ENCODE measurements at places on chromosomes 13 and 19.

DNA sequence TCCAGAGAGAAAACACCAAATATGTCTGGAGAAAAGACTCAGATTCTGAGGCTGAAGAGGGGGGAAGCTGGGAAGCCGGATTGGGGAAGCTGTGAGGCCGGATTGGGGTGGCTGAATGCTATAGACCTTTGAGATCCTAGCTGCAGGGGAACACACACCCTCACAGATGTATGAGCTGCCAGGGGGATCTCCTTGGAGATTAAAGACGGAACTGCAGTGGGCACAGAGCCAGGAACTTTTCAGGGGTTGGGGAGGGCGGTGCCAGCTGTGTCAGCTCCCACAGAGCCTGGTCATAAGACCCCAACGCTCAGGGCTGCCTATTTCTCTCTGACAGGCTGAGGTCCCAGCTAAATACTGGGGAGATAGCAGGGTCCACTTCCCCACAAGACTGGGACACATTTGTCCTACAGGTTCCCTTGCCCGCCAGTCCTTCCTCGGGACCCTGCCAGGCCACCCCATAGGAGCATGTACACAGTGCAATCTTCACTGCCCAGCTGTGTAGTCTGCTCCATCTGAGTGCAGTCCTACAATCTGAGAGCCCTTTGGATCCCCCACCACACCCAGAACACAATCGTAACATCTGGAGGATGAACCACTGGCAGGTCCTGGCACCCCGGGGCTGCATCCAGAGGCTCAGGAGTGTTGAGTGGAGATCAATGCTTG lies 1893.9 kb downstream of the PCDH9 start:
- DNase-seq, result no peak

GRCh38 chr19:13150931-13151604 lies 857 bp downstream of the IER2 start:
- DNase-seq, result no peak

DNA sequence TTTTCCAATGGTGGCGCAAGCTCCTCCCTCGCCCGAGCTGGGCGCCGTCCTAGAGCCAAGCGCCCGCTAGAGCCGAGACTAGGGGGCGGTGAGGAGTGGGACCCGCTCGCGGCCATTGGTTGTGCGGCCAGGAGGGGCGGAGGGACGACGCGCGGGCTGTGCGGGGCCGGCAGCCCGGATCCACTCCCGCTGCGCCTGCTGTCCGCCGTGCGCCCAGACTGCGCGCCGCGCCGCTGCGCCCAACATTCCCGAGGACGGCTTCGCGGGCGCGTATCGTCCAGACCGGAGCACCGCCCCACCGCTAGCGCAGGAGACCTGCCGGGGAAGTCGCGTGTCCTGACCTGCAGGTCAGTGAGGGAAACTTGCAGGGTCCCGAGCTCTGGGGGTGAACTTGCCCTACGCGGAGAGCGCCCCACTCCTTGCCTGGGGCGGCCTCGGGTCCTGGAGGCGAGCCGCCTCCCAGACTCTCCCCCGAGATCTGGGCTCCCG lies at the start of gene SERTM1:
Gene SERTM1 (plus strand): TSS at position 183 of the 489 bp plus-strand sequence. CDS start 21,059 bp downstream, outside the sequence.
- DNase-seq, result no peak

DNA sequence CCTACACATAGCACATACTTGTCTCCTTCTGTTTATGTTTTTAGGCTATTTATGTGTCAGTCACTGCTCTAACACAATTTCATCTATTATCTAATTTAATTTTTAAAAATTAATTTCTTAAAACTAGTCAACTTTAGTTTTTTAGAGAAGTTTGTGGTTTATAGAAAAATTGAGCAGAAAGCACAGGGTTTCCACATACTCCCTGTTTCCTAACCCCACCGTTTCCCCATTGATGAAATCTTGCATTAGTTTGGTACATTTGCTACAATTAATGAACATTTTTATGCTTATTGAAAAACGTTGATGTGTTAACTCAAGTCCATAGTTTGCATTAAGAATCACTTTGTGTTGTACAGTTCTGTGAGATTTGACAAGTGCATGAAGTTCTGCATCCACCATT lies 53.5 kb downstream of the TNFSF13B start:
- DNase-seq, result no peak

DNA sequence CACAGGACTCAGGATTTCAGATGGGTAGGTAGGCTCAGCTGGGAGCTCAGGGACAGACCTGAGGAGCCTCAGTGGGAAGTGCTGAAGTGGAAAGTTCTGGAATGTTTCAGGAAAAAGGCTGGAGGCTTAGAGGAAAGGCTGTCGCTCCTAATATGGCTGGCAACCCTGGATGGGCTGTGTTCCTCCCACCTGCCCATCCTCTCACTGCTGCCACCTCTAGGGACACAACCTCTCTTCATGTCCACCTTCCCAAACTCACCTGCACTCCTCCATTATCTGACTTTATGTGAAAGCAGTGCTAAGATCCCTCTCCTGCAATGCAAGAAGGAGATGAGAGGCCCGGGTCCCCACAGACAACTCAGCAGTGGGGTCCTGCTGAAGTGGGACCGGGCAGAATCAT lies 5.8 kb upstream of the CEACAM21 start:
- no peak for DNase-seq

DNA sequence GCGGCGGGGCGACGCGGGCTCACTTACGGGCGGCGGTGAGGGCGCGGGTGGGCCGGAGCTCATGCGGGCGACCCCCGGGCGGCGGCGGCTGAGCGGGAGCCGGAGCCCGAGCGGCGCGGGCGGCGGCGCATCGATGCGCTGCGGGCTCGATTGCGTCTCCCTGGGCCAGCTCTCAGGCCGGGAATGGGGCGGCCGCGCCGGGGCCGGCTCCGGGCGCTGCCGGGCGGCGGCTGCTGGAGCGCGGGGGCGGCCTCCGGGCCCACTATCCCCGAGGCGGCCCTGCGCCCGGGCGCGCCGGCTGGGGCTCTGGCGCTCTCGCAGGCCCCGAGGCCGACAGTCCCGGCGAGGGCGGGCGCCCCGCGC lies 1.4 kb upstream of the TSHZ3 start:
- DNase-seq, result no peak

DNA sequence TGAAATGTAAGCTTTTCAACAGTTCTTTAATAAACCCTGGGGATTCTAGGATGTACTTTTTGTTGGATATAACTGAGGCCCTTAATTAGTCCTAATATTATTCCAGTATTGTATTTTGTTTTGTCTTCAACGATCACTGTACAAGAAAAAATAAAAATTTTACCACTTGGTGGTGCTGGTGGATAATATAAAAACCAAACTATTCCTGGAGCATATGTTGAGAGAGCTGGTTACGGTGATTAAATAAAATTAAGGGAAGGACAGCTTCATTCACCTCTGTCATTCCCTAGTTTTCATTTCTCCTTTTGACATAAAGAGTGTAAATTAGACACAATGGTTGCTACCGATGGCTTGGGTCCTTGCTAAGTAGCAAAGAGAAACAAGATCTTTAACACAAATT lies 598.6 kb upstream of the PCDH20 start:
- DNase-seq, result no peak

GRCh38 chr19:4347521-4347920 lies 4.2 kb downstream of the MPND start:
- DNase-seq, result no peak

- no peak for DNase-seq
These were observed 80.0 kb upstream of the GPR183 start for GRCh38 chr13:99386911-99387788.

DNA sequence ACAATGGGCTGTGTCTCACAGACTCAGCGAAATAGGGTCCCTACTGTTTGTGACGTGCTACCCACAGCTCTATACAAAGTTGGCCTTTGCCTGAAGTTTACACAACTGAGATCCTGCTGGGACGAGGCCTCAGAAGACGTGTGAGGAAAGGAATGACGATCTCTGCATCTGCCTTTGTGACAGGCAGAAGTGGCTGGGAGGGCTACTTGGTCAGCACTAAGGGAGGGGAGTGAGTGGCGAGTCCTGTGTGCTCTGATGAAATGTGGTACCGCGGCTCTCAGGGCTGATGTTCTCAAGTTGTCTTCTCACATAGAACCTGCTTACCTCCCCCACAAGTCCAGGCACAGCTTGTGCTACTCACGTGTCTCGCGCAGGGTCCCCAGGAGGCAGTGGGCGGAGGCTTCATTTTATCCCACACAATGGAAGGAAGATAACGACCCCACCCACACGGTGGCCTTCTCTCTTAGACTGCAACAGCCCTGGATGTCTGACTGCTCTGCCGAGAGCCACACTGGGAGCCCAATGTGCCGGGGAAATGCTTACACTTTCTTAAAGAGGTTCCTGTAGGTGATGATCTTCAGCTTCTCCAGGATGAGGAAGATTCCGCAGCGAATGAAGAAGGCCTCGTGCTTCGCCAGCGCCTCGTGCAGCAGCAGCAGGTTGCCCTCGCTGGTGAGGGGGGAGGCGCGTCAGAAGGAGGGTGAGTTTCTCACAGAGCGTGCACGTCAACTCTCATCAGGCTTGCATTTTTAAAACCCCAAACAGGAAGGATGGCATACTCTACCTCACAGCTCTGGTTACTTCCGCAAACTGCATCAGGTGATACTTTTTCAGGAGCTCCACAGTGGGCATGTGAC lies 21.2 kb downstream of the PROZ start:
- no peak for DNase-seq

DNA sequence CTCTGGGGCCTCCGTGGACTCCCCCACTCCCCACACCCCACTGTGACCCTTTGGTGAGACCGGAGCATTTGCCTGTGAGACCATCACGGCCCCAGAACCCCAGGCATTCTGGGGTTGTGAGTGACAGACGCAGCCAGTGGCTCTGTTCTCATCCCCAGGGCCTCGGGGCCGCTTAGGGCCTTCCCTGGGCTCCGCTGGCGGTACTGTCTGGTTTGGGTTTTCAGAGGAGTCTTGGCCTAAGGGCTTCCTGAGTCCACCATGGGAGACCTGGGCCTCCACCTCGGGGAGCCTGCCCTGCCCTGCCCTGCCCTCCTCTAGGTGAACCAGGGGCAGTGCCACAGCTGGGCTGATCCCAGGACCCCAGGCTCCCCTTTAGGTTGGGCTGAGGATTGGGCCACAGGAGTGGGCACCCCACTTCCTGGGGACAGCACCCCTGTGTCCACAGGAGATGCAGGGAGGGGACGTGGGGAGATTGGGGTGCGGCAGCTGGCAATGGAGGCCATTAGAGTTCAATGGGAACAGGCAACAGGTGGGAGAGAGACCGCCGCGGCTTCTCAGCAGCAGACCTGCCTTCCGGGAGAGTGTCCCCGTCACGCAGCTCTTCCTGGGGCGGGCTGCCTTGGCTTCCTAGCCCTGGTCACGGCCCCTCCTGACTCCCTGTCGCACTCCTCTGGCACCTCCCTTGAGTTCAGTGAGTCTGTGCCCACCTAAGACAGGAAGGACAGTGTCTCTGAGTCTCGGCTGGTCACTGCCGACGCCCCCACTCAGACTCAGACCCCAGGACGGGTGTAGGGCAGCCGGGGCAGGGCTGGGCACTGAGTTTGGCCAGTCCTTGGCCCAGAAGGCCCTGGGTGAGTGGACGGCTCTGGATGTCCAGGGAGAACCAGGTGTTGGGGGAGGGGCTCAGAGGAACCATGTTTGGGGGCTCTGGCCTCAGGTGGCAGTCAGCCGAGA lies 164.1 kb downstream of the KDM4B start:
- no peak for DNase-seq

DNA sequence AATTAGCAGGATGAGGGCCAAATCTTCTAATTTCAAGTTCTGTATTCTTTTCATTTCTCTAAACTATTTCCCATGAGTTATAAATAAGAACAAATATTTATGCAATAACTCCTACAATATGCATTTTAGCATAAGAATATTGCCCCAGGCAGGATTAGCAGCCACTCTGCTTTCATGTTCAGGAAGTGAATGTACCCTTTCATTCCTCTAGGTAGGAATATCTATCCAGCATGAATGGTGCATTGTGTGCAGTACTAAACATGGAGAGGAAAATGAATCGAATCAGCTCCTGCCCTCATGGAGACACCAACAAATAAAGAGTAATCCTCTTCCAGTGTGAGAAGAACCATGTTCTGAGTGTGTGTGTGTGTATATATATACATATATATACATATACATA lies 41.0 kb downstream of the LHFPL6 start:
- no peak for DNase-seq

DNA sequence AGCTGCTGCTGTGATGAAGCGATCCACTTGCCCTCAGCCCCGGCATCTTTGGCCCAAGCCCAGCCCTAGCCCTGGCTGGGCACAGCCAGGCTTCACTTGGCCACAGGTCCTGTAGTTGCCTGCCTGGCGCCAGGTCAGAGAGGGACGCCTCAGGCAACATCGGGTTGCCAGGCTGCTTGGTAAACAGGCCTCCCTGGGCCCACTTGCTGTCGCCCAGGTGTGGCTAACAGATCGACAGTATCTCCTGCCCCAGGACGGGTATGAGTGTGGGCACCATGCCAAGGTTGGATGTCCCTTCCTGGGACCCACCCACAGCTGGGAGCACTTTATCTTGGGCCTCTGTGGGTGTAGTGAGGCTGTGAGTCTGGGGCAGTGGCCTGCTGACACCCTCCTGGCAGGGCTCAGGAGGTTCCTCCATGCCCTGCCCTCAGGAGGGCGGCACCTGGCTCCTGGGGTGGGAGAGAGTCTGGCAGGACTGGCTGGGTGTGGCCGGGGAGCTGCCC lies 27.8 kb downstream of the CARM1 start:
- peak; percentile 23 for DNase-seq

DNA sequence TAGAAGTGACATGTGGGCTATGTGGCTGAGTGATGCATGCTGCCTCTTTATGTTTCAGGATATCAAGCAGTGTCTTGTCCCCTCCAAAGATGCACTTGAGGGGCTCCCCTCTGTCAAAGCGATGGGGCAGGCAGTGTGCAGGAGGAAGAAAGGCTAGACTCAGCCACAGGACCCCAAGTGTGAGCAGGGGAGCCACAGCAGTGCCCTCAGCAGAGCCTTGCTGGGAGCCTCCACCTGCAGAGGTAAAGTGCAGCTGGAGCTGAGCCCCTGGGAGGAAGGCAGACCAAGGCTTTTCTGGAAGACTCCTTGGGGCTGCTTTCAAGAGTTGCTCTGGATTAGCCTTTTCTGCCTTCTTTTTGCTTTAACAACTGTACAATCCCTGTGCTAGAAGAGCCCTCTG lies 247.3 kb downstream of the DLEU7 start:
- DNase-seq, result no peak

GRCh38 chr13:99322297-99323103 lies 15.3 kb upstream of the GPR183 start:
- no peak for DNase-seq

DNA sequence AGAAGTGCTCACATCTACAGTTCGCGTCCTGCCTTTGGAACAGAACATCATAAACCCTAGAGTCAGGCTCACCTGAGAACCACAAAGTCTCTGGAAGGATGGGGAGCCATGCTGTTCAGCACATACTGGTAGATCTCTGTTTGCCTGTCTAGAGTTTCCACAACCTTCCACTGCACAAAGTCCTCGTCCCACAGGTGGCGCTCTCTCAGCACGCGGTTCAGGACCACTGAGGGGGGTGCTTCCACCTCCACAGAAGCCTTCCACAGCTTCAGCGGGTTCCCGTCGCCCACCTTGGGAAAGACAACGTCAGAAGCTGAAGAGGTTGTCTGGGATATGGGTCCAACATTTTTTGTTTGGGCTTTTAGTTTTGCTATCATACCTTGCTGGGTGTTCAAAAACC lies 93.6 kb downstream of the KL start:
- no peak for DNase-seq

Data from NCI-H446 treated with DMSO at 0.1 percent for 48 hours (cell line).